A549 treated with dexamethasone at 1 μM for 4 hours (cell line): ENCODE measurements at places on chromosomes 2 and 18. TPM values are rescaled to one million over a fixed set of nuclear protein-coding genes. Genes with fewer than 3 reads are reported as not detected.

Gene TUBB8B
- 0.12 TPM in 1 of 5 replicates, not detected in the others for total RNA-seq

Gene UGT1A10
- 0.05 TPM in 1 of 5 replicates, not detected in the others for total RNA-seq

Gene ERICH2
- not detected in 5 replicates for total RNA-seq

Gene TSHZ1
- 4.9 to 6.7 TPM (median 6.5 TPM) in 5 replicates for total RNA-seq

Gene UGGT1
- total RNA-seq = 20.1 to 29.3 TPM (median 27.2 TPM) in 5 replicates

Gene CAPN14
- total RNA-seq = 0.04 to 0.06 TPM (median 0.05 TPM) in 4 of 5 replicates, not detected in the other

Gene SIX2
- total RNA-seq = 1.2 to 2.6 TPM (median 2.5 TPM) in 5 replicates

Gene PPM1B
- 31.3 to 44.6 TPM (median 40.8 TPM) in 5 replicates for total RNA-seq

Gene UPP2
- total RNA-seq = not detected in 5 replicates

Gene C1QL2
- 0.30 to 0.86 TPM (median 0.67 TPM) in 5 replicates for total RNA-seq

Gene MRO
- 0.05 to 0.15 TPM (median 0.12 TPM) in 5 replicates for total RNA-seq

Gene C2orf92
- 0.26 to 0.77 TPM (median 0.59 TPM) in 5 replicates for total RNA-seq

Gene RPRM
- total RNA-seq = 0.05 to 0.11 TPM (median 0.09 TPM) in 3 of 5 replicates, not detected in the others
